Astrocyte (in vitro differentiated cells and primary cell): ENCODE measurements at places on chromosomes 6 and 20. TPM values are rescaled to one million over a fixed set of nuclear protein-coding genes. Genes with fewer than 3 reads are reported as not detected.

GRCh38 chr20:5528261-5528660 is 211.5 kb upstream of the PROKR2 start:
- no peaks in the 10 kb centered on the region for H3K4me1 ChIP-seq
- H3K27ac ChIP-seq: no peak overlapping the region
- no peak overlapping the region for H3K4me3 ChIP-seq
- no peaks in the 10 kb centered on the region for H3K36me3 ChIP-seq
- H3K27me3 ChIP-seq: peaks cover 4% of the 10 kb centered on the region
- no peak for DNase-seq

DNA sequence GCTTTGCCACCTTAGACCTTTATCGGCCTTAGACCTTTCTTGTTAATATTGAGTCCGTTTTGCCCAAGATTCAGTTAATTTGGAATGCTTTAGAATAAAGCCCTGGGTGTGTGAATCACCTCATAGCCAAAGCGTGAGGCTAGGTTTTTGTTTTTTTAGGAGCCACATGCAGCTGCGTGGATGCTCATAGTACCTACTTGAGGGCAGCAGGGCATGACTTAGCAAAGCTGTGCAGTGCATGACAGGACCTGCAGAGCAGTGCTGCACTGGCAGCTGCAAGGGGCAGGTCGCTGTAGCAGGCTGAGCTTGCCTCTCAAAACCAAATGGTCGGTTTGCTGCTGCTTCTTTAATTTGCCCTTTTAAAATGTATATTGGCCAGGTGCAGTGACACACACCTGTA is 116.1 kb downstream of the JAG1 start:
- H3K27me3 ChIP-seq: no peaks in the 10 kb centered on the region
- H3K4me3 ChIP-seq: no peak overlapping the region
- H3K4me1 ChIP-seq: peaks cover 35% of the 10 kb centered on the region
- no peaks in the 10 kb centered on the region for H3K36me3 ChIP-seq

DNA sequence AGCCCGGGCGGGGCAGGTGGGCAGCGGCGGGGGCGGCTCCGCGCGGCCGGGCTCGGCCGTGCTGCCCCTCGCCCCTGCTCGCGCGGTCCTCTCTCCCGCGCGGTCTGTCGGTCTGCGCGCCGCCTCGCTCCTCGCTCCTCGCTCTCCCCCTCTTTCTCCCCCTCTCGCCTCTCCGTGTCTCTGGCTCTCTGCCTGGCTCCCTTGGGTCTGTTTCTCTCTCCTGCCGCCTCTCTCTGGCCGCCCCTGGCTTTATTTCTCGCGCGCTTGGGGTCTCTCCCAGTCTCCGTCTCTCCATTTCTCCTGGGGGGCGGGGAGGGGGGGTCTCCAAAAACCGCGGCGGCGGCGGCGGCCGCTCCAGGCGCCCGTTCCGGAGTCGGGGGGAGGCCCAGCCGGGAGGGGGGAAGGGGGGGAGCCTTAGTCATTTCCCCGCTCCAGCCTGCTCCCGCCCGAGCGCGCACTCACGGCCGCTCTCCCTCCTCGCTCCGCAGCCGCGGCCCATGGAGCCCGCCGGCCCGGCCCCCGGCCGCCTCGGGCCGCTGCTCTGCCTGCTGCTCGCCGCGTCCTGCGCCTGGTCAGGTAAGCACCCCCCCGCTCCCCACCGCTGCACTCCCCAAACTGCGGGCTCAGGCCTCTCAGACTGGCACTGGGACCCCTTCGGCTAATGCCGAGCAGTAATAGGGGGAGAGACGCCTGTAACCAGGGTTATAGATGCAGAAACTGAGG is at the start of gene SIRPA:
TSS of gene SIRPA (plus strand) at position 457 of the 723 bp plus-strand sequence. CDS start at position 498, 41 bp downstream.
- H3K4me1 ChIP-seq: peaks cover 15% of the 10 kb centered on the region
- no peaks in the 10 kb centered on the region for H3K27me3 ChIP-seq
- H3K36me3 ChIP-seq: no peaks in the 10 kb centered on the region
- peak within 1 kb of the TSS; percentile 80 for H3K27ac ChIP-seq
- H3K4me3 ChIP-seq: peak within 1 kb of the TSS; percentile 70

DNA sequence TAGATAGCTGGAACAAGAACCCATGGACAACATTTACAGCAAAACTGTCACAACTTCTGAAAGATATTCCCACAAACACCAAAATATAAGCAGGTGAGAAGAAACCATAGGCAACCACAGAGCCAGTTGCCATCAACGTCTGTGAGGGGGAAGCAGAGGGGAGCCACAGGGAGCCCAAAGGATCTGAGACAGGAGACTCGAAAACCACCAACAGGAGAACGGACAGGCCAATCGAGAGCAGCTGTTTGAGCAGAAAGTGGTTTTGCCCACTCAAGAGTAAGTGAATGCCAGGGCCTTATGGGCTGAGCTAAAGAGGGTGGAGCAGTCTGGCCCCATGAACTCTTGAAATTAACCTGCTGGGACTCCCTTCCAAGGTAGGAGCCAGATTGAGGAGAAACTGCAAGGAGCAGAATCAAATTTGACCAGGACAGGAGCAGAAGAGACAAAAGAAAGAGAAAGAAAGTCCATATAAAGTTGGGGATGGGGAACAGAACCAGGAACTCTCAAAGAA is 195.4 kb downstream of the ANKRD60 start:
- DNase-seq: no peak
- H3K4me1 ChIP-seq: no peaks in the 10 kb centered on the region
- no peak overlapping the region for H3K4me3 ChIP-seq
- no peaks in the 10 kb centered on the region for H3K36me3 ChIP-seq
- H3K27me3 ChIP-seq: no peaks in the 10 kb centered on the region

GRCh38 chr6:64301307-64302236 is 666.0 kb downstream of the PHF3 start:
- no peaks in the 10 kb centered on the region for H3K27me3 ChIP-seq
- H3K4me3 ChIP-seq: no peak overlapping the region
- H3K36me3 ChIP-seq: no peaks in the 10 kb centered on the region
- H3K4me1 ChIP-seq: no peaks in the 10 kb centered on the region

- no peaks in the 10 kb centered on the region for H3K27me3 ChIP-seq
- peaks cover 42% of the 10 kb centered on the region for H3K36me3 ChIP-seq
- H3K27ac ChIP-seq: no peak overlapping the region
- no peak overlapping the region for H3K4me3 ChIP-seq
These were observed 19.1 kb downstream of the GHRH start for GRCh38 chr20:37242503-37242902.

- DNase-seq: peak; percentile 33
- peaks cover 3% of the 10 kb centered on the region for H3K4me1 ChIP-seq
- H3K36me3 ChIP-seq: no peaks in the 10 kb centered on the region
- no peak overlapping the region for H3K27ac ChIP-seq
These were observed 148.4 kb downstream of the HIVEP2 start for GRCh38 chr6:142796571-142796970.

DNA sequence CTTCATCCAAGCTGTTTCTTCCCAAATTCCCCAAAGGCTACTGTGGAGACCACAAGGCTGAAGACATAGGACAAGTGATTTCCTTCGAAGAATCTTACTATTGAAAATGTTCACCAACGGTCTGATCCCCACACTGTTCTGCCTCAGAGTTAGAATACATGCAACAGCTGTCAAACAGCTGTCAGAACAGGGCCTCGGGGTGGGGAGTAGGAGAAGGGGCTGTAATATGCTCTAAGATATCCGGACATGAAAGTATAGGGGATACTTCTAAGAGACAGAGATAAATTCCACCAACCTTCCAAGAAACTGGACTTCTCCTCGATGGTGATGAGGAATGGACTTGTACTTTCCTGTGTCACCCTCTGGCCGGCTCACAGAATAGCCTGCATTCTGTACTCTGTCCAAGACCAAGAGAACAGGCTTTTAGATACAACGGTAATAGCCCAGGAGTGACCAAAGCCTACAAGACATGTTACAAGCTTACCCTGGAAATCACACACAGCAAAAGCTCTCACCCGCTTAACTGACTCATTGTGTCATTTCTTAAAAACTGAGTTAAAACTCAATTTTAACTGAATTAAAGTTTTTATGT is 69.2 kb upstream of the PTGIS start:
- no peak for DNase-seq
- H3K27ac ChIP-seq: no peak overlapping the region
- no peak overlapping the region for H3K4me3 ChIP-seq
- H3K36me3 ChIP-seq: peaks cover 26% of the 10 kb centered on the region
- no peaks in the 10 kb centered on the region for H3K4me1 ChIP-seq
- no peaks in the 10 kb centered on the region for H3K27me3 ChIP-seq

GRCh38 chr6:33607784-33608161 is 13.3 kb upstream of the ITPR3 start:
- H3K36me3 ChIP-seq: no peaks in the 10 kb centered on the region
- H3K27ac ChIP-seq: no peak overlapping the region
- peaks cover 16% of the 10 kb centered on the region for H3K4me1 ChIP-seq
- H3K4me3 ChIP-seq: no peak overlapping the region
- no peaks in the 10 kb centered on the region for H3K27me3 ChIP-seq
- DNase-seq: no peak

DNA sequence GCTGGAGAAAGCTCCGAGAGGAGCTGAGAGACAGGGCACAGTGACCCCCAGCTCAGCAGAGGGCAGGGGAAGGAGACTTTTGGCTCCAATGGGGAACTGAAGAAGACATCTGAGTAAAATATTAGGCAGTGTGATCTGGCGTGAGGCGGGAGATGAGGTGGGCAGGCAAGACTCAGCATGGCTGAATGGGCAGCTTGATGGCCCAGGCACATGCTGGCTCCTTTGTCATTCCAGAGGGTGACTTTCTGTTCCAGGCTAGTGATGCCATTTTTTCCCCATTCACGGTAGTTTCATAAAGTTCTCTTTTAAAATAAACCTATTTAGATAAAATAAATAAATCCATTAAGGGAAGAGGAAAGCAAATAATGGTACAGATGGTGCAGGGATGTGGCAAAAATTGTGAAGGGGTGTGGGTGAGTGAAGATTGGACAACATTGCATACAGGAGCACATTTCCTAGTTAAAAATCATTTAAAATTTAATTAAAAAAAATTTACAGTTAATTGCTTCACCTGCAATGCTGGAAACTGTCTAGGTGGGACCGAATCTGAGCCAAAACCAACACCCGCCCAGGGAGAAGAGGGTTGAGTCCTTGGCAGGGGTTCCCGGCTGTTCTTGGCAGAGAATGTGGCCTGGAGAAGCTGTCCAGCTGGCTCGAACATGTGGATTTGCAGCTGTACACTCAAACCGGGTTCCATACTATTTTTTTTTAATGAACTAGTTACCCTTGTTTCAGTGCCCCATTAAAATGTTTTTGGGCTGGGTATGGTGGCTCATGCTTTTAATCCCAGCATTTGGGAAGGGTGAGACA is 41.7 kb upstream of the PRELID3B start:
- H3K27me3 ChIP-seq: peaks cover 9% of the 10 kb centered on the region
- no peak overlapping the region for H3K4me3 ChIP-seq
- DNase-seq: no peak
- H3K36me3 ChIP-seq: no peaks in the 10 kb centered on the region

GRCh38 chr6:13630499-13630898 is 15.4 kb downstream of the NOL7 start:
- no peaks in the 10 kb centered on the region for H3K4me1 ChIP-seq
- H3K4me3 ChIP-seq: no peak overlapping the region
- no peaks in the 10 kb centered on the region for H3K27me3 ChIP-seq

Gene NKX2-4
- total RNA-seq: not detected in 2 replicates

Gene ZNF831
- not detected in 2 replicates for total RNA-seq

- H3K36me3 ChIP-seq: no peaks in the 10 kb centered on the region
- H3K4me3 ChIP-seq: no peak overlapping the region
- no peak overlapping the region for H3K27ac ChIP-seq
- H3K27me3 ChIP-seq: no peaks in the 10 kb centered on the region
- H3K4me1 ChIP-seq: no peaks in the 10 kb centered on the region
- DNase-seq: no peak
These were observed 10.1 kb downstream of the HMGCLL1 start for GRCh38 chr6:55568808-55569439.

DNA sequence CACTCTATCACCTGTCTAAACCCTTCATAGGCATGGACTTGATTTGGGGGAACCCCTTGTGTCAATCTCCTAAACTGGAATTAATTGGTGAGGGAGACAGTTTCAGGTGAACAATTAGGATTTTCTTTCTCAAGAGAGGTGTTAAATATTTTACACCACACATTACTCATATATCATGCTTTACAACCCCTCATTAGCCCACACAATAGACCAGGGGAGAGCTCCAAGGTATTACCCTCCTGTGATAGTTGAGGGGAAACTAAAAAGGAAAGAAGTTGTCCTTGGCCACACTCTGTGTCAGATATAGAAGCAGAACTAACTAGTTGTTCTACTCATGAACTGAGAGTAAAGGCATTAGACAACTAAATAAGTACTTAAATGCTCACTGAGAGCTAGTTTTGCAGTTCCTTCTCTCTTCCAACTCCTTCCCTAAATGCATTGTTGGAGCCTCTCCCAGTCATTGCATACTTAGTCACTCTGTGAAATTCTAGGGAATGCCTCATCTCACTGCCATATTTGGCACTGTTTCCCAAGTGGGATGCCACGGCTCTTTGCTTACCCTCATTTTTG is 183.7 kb upstream of the CEP162 start:
- no peak overlapping the region for H3K27ac ChIP-seq
- DNase-seq: peak; percentile 67
- H3K4me3 ChIP-seq: no peak overlapping the region
- H3K27me3 ChIP-seq: peaks cover 2% of the 10 kb centered on the region

Gene MYB
- total RNA-seq: 0.12 TPM in 1 of 2 replicates, not detected in the other

Gene KIF6
- 1.2 and 2.0 TPM in 2 replicates for total RNA-seq

- no peak overlapping the region for H3K4me3 ChIP-seq
- no peak for DNase-seq
- no peaks in the 10 kb centered on the region for H3K36me3 ChIP-seq
- no peaks in the 10 kb centered on the region for H3K4me1 ChIP-seq
These were observed 476.5 kb upstream of the MAP3K7 start for GRCh38 chr6:91063362-91063761.

DNA sequence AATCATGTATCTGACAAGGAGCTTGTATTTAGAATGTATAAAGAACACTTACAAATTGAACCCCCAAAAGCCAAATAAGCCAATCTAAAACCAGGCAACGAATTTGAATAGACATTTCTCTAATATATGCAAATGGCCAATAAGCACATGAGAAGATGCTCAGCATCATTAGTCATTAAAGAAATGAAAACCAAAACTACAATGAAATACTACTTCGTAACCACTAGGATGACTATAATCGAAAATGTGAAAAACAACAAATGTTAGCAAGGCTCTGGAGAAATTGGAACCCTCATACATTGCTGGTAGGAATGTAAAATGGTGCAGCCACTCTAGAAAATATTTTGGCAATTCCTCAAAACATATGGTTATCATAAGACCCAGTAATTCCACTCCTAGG is 105.8 kb upstream of the TOP1 start:
- no peaks in the 10 kb centered on the region for H3K36me3 ChIP-seq
- no peaks in the 10 kb centered on the region for H3K27me3 ChIP-seq
- no peak overlapping the region for H3K4me3 ChIP-seq
- no peak overlapping the region for H3K27ac ChIP-seq
- DNase-seq: no peak
- no peaks in the 10 kb centered on the region for H3K4me1 ChIP-seq

Gene FOXQ1
- total RNA-seq: 0.24 and 0.39 TPM in 2 replicates

Gene PLAGL1
- 18.3 and 20.3 TPM in 2 replicates for total RNA-seq
